ENCODE measurements at places on chromosomes 16 and 17.

- DNase-seq: no peak
These were observed 2.7 kb upstream of the ZC3H7A start for GRCh38 chr16:11799509-11800381.

DNA sequence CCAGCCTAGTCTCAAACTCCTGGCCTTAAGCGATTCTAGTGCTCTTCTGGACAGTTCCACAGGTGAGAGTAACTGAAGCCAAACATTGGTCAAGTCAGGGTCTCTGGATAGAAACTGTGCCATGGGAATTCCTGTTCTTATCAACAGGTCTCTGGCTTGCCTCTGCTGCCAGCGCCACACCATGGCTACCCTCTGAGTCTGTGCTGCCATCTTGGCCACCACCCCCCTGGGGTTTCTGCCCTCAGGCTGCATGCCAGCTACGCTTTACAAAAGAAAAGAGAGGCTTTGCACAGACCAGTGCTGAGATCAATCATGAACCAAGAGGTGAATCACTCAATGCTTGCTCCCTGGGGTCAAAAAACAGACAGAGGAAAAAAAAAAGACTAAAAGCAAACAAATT is 24.4 kb upstream of the CREBBP start:
- no peak for DNase-seq

GRCh38 chr16:51818342-51818944 is 667.4 kb upstream of the SALL1 start:
- no peak for DNase-seq

DNA sequence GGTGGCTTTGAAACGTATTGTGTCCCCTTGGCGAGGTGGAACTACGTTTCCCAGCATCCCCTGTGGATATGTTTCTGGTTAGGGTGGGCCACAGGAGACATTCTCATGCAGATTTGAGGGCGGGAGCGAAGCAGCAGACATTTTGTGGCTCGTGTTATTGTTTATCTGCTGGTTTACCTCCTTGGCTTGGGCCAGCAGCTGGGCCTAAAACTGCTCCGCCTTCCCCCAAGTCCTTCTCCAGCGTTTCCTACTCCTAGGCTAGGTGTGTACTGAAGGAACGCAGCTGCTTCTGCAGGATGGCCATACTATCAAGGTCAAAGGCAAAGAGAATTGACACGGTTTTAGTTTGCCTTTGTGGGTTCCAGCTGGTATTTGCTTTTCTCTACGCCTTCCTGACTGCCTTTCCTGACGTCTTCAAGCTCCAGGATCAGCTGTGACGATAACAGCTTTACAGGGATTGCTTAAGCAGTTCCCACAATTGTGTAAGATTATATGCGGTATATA is 17.2 kb upstream of the WSB1 start:
- no peak for DNase-seq

DNA sequence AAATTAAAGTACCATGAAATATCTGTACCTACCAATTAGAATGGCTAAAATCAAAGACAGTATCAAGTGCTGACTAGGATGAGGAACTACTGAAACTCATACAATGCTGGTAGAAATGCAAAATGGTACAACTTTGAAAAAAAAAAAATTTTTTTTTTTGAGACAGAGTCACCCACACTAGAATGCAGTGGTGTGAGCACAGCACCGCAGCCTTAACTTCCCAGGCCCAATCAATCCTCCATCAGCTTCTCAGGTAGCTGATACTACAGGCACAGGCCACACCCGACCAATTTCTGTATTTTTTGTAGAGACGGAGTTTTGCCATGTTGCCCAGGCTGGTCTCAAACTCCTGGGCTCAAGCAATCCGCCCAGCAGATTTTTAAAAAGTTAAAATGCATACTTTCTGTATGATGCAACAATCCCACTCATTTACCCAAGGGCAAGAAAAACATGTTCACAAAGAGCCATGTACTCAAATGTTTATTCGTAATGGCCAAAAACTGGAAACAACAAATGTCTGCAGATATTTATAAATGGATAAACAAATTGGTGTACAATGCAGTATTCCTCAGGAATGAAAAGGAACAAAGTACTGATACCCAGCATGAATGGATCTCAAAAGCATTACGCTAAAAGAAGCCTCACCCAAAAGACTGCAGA is 8.7 kb downstream of the SMURF2 start:
- DNase-seq: no peak

DNA sequence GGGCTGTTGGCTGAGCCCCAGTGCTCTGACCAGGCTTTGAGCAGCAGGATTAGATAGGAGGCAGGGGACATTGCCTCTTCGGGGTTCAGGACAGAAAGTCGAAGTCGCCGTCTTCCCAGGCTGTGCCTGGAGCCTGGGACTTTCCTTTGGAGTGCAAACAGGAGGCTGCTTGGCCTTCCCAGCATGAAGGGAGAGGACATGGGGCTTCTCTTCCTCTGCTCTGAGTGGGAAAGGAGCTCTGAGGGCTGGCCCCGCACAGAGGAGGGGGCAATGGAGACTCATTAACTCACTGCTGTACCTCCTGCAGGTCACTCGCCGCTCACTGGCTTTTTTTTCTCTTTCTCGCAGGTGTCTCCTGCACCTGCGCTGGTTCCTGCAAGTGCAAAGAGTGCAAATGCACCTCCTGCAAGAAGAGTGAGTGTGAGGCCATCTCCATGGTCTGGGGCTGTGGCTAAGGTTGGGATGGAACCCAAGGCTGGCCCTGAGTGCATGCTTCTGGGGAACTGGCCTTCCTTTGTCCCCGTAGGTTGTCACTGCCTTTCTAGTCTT is 642 bp downstream of the MT1F start:
- DNase-seq: no peak

GRCh38 chr17:32814836-32815235 is 62.1 kb downstream of the MYO1D start:
- DNase-seq: no peak
